ENCODE measurements at places on chromosomes 11 and 22.

GRCh38 chr22:24588757-24589481, 4.0 kb downstream of the LRRC75B start:
- DNase-seq: no peak

- no peak for DNase-seq
Measured at GRCh38 chr22:23245799-23246136, 65.5 kb downstream of the BCR start.

DNA sequence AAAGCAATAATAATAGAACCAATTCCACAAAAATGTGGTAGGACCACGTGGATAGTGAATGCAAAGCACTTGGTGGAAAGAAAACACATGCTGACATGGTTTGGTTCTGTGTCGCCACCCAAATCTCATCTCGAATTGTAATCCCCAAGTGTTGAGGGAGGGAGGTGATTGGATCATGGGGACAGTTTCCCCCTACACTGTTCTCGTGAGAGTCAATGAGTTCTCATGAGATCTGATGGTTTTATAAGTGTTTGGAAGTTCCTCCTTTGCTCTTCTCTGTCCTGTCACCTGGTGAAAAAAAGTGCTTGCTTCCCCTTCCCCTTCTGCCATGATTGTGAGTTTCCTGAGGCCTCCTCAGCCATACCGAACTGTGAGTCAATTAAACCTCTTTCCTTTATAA, 421.9 kb upstream of the CADM1 start:
- no peak for DNase-seq

- no peak for DNase-seq
Measured at GRCh38 chr11:72760539-72761405, 8.6 kb upstream of the ARAP1 start.

GRCh38 chr11:66438504-66439466, at the start of gene MRPL11:
Gene MRPL11 (minus strand): TSS chr11:66438848. CDS start chr11:66438754, 94 bp downstream.
- peak; percentile 83 for DNase-seq

DNA sequence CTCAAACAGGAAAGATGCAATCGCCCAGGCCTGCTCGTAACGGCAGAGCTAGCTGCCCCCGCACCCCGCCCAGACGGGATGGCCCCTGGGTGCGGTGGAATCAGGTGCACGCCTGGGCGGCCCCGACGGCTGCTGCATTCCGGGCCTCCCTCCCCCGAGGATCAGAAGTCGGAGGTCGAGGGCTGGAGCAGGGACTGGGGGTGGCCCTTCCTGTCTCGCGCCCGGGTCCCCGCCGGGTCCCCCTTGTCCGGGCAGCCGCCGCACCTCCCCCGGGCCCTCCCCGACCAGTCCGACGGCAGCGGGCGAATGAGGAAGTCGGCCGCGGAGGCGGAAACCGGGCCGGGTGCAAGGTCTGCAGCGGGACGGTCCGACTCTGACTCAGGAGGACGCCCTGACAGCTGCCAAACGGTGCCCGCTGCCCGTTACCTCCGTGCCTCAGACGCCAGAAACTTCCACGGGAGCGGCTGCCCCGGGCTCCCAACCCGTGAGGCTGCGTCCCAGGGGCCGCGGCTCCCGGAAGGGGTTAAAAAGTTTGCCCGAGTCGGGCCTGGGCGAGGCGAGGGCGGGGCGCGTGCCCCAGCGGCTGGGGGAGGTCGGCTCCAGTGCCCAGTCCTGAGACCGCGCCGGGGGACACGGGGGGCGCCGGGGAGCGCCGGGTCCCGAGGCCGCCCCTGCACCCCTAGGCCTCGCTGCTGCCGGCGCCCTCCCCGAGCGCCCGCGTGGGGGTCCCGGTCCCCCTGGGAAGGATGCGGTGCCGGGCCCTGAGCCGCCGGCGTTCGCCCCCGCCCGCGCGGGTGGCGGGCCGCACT, 663 bp downstream of the MYH9 start:
- no peak for DNase-seq

- DNase-seq: no peak
Measured at GRCh38 chr11:112610996-112611750, 350.0 kb upstream of the NCAM1 start.

GRCh38 chr11:44729063-44729462, 2.3 kb downstream of the TSPAN18 start:
- DNase-seq: no peak

- DNase-seq: peak; percentile 85
Measured at GRCh38 chr11:8810540-8811301, 100.3 kb upstream of the AKIP1 start.

DNA sequence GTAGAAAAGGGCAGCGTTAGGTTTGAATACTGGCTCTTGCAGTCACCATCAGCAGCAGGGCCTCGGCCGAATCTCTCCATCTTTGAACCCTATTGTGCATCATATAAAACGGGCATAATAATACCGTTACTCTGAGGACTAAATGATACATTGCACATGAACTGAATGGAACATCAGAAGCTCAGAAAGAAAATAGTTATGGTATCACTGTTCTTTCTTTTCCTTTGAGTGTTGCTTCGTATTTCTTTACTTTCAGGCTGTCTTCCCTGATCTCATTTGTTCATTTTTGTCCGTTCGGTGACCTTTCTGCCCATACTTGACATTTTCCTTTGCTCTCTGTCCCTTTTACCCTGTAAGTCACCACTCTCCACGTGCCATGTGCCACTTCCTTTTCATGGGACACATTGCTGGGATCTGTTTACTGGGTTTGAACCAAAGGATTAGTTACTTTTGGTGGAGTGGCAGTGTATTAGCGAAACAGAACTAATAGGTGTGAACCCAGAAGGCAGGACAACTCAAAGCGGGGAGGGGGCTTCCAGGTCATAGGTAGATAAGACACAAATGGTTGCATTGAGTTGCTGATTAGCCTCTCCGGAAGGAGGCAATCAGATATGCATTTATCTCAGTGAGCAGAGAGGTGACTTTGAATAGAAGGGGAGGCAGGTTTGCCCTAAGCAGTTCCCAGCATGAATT, 717 bp upstream of the ZNF202 start:
- no peak for DNase-seq

- peak; percentile 36 for DNase-seq
Measured at GRCh38 chr22:44217346-44217745, 36.6 kb downstream of the PARVG start.

DNA sequence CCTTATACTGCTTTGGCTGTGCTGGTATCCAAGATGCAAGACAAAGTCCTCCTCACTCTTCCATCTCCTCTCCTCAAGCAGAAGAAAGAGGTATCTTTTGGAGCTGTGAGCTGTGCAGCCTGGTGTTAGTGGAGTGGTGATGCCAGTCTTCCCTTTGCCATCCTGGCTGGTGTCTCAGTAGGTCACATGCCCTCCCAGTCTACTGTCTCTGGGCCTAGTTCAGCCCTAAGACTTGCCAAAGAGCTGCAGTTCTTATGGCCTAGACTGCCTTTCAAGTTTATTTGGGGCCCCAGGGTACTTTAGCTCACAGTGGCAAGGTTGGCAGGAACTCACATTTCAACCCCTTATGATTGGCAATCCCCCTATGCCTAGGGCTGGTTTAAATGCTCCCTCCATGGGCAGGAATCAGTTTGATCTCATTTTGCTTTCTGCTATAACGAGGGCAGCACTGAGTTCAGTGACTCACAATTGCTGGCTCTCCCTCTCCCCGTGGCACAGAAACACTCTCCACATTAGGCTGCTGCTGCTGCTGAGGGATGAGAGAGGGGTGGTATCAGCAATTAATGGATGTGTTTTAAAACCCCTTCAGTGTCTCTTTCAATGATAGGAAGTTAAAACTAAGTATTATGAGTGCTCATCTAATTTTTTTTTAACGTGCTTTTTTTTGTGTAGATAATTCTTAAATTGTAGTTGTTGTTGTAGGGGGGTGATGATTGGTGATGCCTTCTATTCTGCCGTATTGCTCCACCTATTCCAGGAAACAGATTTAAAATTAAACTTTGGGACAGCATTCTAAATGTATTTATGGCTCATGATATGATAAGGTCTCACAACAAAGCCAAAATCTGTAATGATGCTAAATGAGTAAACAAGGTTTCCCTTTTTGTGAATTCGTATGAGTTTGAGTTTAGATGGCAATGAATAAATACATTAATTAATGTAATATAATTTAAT, 1295.0 kb downstream of the JRKL start:
- DNase-seq: no peak

DNA sequence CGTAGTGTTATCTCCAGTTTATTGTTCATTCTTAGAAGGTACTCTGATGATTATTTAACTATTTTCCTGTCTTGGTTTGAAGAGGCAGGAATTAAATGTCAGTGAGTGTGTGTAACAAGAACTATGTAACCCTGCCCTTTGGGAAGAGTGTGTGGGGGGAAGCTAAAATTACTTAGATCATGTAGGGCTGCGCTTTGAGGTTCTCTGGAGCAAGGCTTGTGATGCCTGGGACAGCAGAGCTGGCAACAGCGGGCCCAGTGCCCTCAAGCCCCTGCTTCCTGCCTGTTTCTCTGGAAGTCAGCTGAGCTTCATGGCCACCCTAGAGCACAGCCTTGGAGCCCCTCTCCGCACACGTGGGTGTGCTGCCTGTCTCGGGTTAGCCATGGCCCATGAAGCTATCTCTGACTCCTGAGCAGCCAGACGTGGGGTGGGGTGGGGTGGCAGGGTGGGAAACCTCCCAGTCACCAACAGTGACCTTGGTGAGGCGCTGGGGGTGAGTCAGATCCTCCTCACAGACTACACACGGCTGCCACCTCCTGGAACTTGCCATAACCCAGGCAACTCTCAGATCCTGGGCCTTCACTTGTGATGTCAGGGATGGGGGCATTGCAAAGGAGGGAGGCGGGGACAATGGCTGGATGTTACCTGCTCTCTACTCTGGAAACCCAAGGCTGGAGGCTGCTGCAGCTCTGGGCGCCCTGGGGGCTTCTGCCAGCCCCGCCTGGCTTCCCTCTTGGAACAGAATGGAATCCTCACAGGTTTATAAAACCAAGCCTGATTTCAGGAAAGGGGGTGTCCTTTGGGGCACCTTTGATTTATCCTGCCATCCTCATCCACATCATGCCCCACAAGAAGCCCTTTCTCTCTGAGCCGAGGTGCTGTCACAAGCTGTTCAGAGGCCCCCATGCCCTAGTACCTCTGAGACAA, 88.6 kb downstream of the SNX19 start:
- peak; percentile 83 for DNase-seq

Data from right atrium auricular region (tissue), 2 donors.